AG09309 (cell line): ENCODE measurements at places on chromosomes 11 and 22.
A peak's percentile ranks its signal among the peaks of the same experiment; 100 is the strongest.

- DNase-seq = no peak
Observed at GRCh38 chr22:46187862-46188261, 37.5 kb downstream of the PPARA start.

- no peak for DNase-seq
Observed at GRCh38 chr22:42414565-42415303, 17.5 kb downstream of the NFAM1 start.

DNA sequence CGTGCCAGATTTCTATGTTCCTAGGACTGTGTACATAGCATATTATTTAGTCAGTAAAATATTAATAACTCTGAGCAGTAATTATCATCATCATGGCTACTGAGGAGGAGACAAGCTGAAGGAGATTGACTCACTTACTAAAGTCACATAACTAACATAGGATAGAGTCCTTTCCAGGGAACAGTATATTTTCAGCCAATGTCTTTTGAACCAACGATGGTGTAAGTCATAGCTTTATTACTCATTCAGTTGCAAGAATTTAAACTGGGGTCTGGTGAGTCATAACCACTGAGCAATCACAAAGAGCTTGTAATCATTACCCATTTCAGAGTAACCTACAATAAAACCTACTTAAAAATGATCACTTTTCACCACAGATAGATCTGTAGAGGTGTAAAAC is 1564.8 kb upstream of the TENM4 start:
- no peak for DNase-seq

DNA sequence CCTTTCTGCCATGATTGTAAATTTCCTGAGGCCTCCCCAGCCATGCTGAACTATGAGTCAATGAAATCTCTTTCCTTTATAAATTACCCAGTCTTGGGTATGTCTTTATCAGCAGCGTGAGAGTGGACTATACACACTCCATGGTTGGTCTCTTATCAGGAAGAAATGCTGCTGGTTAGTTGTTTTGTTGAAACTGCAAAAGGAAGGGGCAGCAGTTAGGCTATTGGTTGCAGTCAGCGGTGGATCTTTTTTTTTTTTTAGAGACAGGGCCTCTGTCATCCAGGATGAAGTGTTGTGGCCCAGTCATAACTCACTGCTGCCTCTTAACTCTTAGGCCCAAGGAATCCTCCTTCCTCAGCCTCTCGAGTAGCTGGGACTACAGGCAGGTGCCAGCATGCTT is 51.7 kb downstream of the HSD17B12 start:
- no peak for DNase-seq

DNA sequence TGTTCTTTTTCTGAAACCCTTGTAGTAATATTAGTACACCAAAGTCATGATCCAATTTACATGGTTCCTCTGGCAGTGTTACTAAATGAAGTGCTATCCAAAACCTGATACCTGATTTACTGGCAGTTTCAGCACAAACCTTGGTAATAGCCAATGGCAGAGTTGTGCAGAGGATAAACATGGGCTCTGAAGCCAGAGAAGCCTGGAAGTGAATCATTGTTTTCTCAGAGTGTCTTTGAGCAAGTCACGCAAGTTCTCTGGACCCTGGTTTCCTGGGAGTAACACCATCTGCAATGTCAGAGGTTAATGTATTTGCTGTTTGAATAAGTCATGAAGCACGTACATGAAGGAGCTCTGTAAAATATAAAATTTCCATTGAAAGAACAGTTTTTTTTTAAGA is 222.3 kb upstream of the NARS2 start:
- DNase-seq = peak; percentile 91

- no peak for DNase-seq
Observed at GRCh38 chr11:133175103-133175502, 357.2 kb downstream of the OPCML start.

DNA sequence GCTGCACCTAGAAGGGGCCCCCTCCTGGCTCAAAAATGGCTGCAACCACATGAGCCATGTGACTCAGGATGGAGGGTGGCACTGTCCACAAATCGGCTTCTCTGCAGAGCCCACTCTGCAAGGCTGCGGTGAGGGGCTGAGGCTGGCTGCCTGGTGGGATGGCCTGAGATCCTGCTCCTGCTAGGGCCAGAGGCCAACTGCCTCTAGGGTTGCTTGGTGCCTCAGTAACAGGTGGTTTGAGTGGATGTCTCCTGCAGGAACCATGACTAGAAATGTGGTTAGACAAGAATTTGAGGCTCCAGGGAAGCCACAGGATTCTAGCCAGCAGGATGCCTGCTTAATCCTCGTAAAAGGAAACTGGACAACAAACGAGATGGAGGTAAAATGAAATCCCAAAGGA is 17.1 kb downstream of the PATZ1 start:
- DNase-seq = no peak

- no peak for DNase-seq
Observed at GRCh38 chr22:17097701-17098100, 12.9 kb downstream of the IL17RA start.

- no peak for DNase-seq
Observed at GRCh38 chr11:128195057-128195751, 392.2 kb downstream of the ETS1 start.

DNA sequence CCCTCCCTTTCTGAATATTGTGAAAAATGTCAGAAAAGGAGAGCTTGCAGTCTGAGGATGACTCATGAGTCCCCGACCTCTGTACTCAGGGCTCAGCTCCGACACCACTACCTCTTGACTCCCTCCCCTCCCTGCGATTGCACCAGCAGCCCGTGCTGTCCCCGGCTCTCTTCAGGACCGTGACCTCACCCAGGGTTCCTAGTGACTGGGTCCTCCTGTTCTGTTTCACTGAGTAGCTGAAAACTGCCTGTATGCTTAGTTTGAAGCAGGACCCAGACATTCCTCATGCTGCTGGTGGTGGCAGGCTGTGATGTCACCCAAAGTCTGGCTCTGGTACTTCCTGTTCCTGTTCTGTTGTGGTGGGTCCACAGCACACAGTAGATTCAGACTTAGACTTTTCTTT is 11.7 kb downstream of the PHRF1 start:
- no peak for DNase-seq

GRCh38 chr11:70424765-70425344 is 26.5 kb downstream of the CTTN start:
- no peak for DNase-seq

DNA sequence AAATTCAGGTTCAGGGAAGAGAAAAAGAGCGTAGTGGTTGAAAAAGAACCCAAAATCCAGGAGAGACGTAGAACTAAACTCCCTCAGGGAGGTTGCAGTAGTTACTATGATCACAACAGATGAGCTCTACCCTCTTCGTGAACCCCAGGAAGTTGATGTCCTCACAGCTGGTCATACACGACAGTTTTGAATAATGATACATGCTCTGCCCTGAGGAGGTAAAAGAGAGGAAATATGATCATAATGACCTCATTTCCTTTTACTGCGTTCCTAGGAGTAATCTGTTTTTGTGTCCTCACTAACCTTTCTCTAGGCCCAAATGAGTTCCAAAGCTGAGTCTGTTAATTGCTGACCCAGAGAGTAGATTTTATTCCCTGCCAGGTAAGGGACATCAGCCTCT is 1.3 kb downstream of the PATE2 start:
- DNase-seq = no peak

GRCh38 chr11:60504219-60504905 is 10.8 kb upstream of the MS4A13 start:
- no peak for DNase-seq

- no peak for DNase-seq
Observed at GRCh38 chr22:45884201-45885062, 92.5 kb downstream of the WNT7B start.

GRCh38 chr11:116515664-116516184 is 257.1 kb downstream of the BUD13 start:
- DNase-seq = no peak

DNA sequence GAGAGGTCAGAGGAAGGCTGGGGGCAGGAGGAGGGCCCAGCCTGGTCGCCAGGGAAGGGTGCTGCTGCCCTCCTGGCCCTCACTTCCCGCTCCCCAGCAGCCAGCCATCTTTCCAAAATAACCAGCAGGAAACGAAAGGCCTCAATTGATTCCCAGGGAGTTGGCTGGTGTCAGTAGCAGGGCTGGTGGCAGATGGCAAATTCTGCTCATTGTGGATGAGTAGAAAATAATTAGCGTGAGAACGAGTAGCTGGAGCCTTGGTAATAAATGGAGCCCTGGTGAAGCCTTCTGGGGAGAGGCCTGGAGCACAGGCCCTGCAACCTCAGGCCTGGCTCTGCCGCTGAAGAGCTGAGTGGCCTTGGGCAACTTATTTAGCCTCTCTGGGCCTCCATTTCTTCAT is 31.3 kb downstream of the DAGLA start:
- DNase-seq = no peak

DNA sequence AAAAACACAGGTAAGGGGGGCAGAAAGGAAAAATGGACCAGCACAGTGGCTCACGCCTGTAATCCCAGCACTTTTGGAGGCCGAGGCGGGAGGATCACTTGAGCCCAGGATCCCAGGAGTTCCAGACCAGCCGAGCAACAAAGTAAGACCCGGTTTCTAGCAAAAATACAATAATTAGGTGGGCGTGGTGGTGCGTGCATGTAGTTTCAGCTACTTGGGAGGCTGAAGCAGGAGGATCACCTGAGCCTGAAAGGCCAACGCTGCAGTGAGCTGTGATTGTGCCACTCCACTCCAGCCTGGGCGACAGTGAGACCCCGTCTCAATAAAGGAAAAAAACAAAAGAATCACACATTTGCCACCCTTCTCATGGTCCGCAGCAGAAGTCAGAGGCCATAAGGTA is 519.4 kb downstream of the BRD1 start:
- DNase-seq = no peak

DNA sequence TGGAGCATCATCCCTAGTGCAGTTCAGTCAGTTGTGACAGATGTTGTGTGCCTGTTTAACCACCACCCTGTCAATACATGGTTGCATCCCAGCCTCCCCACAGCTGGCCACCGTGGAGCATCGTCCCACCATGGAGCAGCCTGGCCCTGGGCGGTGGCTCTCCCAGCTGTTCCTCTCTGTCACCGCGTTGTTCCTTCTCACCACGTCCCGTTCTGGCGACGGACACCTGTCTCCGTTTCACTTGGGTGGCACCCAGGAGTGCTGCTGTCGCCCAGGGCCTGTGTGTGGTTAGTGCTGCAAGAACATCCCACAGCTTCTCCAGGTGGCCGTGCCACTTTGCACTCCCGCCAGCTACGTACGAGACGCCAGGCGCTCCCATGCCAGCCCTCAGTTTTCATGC is 26.5 kb downstream of the MUC6 start:
- no peak for DNase-seq

DNA sequence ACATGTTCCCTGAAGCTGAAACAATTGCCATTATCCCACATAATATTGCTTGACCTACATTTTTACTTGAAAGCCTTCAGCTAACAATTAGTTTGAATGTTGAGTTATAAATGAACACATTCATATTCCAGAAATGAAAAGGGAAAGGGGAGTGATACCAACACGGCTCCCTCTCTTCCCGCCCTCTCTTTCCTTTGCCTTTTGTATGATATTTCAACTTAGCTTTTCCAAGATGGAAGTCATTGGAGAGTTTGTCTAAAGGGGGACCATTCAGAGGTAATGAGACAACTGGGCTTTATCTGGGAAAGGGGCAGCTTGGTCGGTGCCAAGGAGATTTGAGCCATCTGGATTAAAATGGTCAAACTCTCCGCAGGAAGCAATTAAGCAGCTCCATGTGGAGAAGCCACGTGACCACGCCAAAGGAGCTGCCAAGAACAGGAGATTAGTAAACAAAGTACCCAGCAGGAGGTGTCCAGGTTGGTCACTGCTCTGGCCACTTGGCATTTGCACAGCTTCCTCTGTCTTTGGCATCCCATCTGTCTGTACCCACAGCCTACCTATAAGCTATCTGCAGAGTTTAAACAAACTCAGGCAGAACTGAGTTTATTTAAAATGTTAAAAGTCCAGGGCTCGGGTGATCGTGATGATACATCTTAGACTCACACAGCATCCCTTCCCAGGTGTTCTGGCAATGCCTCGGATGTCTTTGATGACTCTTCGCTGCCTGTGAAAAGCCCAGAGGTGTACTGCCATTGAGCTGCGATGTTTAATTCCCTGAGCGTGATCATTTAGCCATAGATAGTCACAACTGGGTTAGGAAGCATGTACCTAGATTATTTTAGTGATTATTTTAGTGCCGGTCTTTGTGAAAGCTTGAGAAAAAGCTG is 735.9 kb downstream of the NTM start:
- no peak for DNase-seq

DNA sequence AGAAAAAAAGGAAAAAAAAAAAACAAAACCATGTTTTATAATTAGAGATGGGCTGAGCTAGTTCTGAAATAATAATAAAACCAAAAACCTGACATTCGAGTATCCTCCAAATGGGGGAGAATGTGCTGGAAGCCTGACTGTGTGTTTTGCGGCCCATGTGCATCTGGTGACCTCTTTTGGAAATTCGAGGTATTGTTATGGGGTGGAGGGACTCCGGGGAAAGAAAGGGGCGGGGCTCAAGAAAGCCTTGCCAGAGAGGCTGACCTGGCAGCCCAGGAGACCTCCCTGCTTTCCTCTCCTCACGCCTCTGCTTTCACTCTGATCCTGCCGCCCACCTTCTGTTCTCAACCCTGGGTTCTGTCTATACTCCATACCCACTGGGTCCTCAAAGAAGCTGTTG is 72.9 kb downstream of the CTTN start:
- no peak for DNase-seq

GRCh38 chr11:10514202-10514601 is 26.8 kb downstream of the RNF141 start:
- DNase-seq = no peak

- no peak for DNase-seq
Observed at GRCh38 chr11:134124660-134125451, 56.0 kb downstream of the JAM3 start.

- DNase-seq = peak; percentile 20
Observed at GRCh38 chr11:85748455-85748891, 62.5 kb downstream of the SYTL2 start.

DNA sequence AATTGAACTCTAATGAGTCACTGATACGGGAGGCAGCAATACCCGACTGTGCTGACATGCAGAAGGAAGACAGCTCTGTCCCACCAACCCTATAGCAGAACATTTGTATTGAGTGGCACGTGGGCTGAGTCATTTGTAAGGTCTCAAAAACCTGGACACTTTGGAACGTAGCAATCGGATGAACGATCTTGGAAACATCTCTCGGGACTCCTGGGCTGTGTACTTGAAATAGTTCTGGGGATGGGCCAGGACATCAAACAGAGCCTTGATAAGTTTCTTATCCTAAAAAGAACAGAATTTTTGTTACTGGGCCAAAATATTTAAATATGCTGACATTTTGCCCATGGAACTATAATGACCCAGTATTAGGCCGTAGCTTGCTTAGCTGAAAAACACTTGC is 17.1 kb upstream of the NRIP3 start:
- DNase-seq = no peak

DNA sequence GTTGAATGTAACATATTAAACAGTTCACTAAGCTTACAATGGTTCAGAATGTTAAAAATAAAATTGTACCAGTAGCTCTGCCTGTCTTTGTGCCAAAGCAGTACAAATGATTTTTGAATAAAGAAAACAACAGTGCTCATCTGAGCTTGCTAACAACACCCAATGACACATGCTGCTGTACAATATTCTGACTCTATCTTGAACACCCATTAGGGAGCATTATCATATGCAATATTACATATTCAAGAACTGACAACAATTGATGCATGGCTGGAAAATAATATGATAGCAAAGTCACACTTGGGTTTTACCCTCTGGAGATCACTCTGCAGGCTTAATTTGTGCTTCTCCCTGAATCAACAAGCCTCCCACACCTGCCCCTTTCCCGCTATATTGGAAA is 953.7 kb downstream of the OPCML start:
- no peak for DNase-seq
